ENCODE measurements at places on chromosomes 5 and 9. TPM values are rescaled to one million over a fixed set of nuclear protein-coding genes. Genes with fewer than 3 reads are reported as not detected.

Gene AJM1
- total RNA-seq: 2.0 TPM

Gene TMEFF1
- 0.99 TPM for total RNA-seq

Gene SPINK5
- 62.8 TPM for total RNA-seq

Gene RANBP6
- total RNA-seq: 17.4 TPM

Data from airway epithelial cell (primary cell).